ENCODE measurements at places on chromosomes 5 and 9.

- DNase-seq, result no peak
Measured at GRCh38 chr9:91905237-91905650, 44.8 kb downstream of the ROR2 start.

- DNase-seq, result no peak
Measured at GRCh38 chr5:76527685-76528161, 95.5 kb downstream of the F2RL2 start.

GRCh38 chr5:143101725-143102386 is 301.6 kb downstream of the NR3C1 start:
- no peak for DNase-seq

GRCh38 chr5:37206736-37207135 is 42.4 kb downstream of the CPLANE1 start:
- no peak for DNase-seq

DNA sequence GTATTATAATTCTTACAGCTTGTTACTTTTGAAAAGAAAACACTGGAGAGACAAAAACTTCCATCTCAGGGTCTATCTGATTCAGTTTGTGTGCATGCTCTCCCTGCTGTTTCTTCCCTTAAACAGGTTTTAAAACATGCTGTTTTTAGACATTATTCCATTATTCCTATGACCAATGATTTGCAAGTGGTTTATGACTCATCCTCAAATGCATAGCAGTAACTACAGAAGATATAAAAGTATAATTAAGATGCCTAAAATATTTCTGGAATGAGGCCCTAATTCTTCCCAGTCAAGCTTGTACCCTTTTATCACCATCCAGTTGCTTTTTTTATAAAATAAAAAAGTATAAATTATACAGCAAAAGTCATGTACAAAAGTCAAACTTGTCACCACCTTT is 3.7 kb downstream of the DTWD2 start:
- DNase-seq, result no peak

DNA sequence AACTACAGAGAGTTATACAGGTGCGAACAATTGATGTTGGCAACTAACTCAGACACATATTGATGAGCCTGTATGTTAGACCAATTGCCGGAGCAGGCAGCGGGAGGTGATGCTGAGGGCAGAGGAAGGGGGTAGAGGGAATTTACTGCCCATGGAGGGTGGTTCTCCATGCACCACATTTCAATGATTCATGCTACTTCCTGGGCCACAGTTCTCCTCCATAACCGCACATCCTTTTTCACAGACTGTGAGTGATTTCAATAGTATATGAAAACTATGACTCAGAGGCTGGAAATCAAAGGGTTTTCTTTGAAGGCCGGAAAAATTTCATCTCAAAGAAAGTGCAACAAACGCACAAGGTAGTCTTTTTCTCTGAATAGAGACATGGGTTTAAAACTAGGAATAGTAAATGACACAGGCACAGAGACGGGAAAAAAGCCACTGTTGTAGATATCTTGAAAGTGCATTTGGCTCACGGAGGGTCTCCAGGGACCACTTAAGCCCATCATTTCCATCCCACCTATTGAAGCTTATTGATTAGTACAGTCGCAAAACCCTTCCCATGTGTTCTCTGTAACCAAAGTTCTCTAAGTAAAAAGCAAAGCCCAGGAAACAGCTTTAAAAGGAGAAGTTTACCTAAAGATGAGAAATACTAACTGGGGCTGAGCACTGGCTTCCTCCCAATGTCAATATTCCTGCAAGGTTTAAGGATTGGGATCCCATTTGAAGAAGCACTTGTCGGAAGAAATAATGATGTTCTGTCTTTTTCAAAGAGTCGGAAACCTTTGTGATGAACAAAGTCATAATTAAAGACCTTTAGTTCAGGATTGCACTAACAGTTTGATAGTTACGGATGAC is 28.0 kb upstream of the ADAM19 start:
- DNase-seq, result peak; percentile 65

GRCh38 chr5:158423623-158424200 is 564.8 kb upstream of the CLINT1 start:
- no peak for DNase-seq

Data from skeletal muscle cell (primary cell).